ENCODE measurements at places on chromosomes 1 and 21.

DNA sequence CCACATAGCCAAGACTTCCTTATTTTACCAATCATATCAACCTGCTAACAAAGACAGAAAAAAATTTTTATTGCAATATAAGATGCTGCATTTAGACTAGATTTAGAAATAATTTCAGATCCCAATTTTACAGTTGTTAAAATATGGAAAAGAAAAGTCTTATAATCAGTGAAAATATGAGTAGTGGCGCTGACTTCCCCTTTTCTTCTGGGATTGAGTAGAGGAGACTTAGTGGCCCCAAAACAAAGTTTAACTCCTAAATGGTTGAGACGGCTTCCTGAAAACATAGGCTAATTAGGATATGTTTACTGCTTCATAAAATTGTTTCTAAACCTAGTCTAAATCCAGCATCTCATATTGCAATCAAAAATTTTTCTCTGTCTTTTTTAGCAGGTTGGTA is 68.4 kb downstream of the RAB3GAP2 start:
- no peak for DNase-seq

DNA sequence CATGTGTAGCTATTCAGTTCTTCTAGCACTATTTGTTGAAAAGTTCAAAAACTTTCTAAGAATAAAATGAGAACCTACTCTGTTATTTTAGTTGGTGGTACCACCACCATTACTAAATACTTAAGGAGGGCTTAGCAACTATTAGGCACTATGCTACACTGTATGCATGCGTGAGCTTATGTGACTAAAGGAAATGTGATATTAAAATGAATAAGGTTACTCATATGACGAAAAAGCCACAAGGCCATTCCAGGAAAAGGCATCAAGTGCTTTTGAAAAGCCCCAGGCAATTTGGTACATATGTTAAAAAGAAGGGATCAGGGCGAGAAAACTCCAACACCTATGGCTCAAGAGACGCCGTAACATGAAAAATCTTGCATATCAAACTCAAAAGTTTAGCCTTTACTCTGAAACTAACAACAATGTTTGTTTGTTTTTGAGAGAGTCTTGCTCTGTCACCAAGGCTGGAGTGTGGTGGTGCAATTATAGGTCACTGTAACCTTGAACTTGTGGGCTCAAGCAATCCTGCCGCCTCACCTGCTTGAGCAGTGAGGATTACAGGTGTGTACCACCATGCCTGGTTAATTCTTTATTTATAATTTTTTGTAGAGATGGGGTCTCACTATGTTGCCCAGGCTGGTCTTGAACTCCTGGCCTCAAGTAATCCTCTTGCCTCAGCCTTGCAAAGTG is 42.5 kb downstream of the EPRS1 start:
- DNase-seq = no peak

DNA sequence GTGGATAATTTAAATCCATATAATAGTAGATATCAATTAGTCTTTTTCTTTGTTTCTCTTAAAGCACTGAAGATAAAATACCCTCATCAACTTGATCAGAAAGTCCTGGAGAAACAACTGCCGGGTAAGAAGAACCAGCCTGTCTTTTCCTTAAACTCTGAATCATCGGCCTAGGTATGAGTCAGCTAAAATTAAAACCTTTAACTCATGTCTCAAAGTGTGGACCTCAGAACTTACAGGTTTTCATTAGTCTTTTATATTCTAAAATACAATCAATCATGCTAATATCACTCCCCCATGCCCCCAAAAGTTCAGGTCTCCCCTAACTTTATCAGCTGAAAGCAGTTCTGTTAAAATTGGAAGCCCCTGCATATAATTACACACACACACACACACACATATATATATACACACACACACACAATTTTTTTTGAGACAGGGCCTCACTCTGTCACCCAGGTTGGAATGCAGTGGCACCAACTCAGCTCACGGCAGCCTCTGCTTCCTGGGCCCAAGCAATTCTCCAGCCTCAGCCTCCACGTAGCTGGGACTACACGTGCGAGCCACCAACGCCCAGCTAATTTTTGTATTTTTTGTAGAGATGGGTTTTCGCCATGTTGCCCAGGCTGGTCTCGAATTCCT is 61.3 kb downstream of the B3GALNT2 start:
- DNase-seq = no peak

- no peak for DNase-seq
Observed at GRCh38 chr1:17227358-17227915, 21.5 kb upstream of the PADI3 start.

GRCh38 chr1:228882041-228882770 is 146.9 kb downstream of the RHOU start:
- no peak for DNase-seq

GRCh38 chr1:226135709-226136108 is 50.8 kb downstream of the ACBD3 start:
- DNase-seq = no peak

GRCh38 chr1:109151146-109151990 is 37.5 kb downstream of the ELAPOR1 start:
- no peak for DNase-seq

GRCh38 chr1:241658081-241658793 is 6.2 kb downstream of the WDR64 start:
- no peak for DNase-seq
